ENCODE measurements at places on chromosomes 12 and 14.

- DNase-seq, result no peak
Observed at GRCh38 chr12:92170050-92170449, 24.4 kb upstream of the BTG1 start.

GRCh38 chr12:62899568-62900390, 35.2 kb downstream of the PPM1H start:
- no peak for DNase-seq

GRCh38 chr12:56469007-56469930, 891 bp downstream of the SPRYD4 start:
- DNase-seq, result no peak

- peak; percentile 72 for DNase-seq
Observed at GRCh38 chr12:79083181-79083580, 218.6 kb downstream of the SYT1 start.

DNA sequence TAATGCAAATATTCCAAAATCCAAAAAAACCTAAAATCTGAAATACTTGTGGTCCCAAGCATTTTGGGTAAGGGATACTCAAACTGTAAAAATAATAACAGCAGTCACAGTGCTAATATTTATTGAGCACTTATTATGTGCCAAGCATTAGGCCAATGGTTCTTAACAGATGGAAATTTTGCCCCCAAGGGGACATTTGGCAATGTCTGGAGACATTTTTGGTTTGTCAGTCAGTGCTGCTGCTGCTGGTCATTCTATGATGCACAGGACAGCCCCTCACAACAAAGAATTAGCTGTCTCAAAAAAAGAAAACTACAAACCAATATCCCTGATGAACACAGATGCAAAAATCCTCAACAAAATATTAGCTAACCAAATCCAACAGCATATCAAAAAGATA, 5.8 kb downstream of the NDUFA12 start:
- DNase-seq, result no peak

GRCh38 chr14:39203659-39204606, 28.9 kb downstream of the PNN start:
- DNase-seq, result no peak

Measured in NCI-H2171 treated with DMSO at 0.1 percent for 48 hours (cell line).